ENCODE measurements at places on chromosomes 5 and 9. TPM values are rescaled to one million over a fixed set of nuclear protein-coding genes. Genes with fewer than 3 reads are reported as not detected.

DNA sequence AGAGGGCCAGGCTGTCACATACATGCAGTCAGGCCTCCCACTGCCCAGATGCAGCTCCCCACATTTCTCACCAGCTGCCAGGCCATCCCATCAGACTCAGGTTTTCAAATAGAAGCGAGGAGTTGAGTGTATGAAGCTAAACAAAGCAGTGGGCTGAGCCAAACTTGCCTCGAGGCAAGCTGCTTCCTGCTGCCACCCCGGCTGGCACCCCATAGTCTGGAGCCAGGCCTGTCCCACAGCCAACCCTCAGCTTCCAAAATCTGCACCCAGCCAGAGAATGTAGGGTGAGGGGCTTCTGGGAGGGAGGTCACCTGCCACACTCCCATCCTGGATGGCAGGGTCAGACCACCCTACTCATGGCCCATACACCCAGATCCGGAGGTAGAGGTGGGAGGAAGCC is 22.3 kb upstream of the ALDH1B1 start:
- DNase-seq, result no peak

DNA sequence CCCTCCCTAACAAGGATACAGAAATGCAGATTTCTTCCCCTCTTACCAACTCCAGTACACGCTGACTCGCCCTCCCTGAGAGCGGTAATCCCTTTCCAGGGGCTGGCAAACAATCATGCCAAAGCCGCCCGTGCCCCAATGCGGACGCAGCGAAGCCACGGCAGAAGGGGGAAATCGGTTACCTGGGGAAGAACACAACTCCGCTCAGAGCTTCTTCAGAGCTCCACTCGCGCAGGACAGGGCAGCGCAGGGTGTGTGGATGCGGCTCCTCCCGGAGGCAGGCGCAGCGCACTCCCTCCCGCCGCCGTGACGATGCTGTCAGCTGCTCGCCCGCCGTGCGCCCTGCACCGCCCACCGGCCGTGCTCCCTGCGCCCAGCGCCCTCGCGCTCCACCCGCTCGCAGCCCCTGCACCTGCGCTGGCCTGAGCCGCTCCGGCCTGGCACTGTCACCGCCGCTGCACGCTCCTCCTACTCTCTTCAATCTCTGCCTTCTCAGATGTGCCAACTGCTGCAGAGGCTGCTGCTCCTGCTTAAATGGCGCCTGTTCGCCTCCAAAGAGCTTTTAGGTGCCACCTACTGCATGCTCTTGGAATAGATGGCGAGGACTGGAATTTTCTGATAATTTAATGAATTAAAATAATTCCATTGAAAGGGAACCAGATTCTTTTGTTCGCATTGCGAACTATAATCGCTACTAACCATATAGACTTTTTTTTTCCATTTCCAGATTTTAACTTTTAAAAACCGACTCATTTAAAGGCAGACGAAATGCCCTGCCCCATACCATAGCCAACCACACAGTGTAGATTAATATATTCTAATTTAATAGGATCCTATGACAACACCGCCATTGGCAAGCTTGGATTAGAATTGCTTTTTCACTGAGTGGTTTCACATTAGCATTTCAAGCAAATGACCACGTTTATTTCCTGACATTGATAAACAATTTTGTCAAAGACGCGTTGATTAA is at the start of gene DIRAS2:
TSS of gene DIRAS2 (minus strand) at position 255 of the 970 bp plus-strand sequence. CDS start 28,997 bp downstream, outside the sequence.
- peak; percentile 47 for DNase-seq

Gene IFNA21
- total RNA-seq, result not detected

DNA sequence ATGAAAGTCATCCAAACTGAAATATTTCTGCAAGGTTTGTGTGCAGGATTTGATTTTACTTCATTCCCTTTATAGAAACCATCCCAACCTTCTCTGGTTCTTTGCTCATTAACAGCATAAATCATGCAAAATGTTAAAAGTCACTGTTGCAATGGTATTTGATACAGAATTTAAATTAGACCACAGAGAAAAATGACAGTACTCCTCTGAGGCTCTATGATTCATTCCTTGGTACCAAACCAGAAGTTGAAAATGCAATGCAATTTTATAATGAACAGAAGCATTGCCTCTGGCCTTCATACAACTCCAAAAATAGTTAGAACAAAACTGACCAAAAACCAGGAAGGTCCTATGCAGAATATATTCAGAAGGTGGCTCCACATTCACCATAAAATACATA is 607.1 kb downstream of the TLE1 start:
- peak; percentile 42 for DNase-seq

- peak; percentile 46 for DNase-seq
Measured at GRCh38 chr5:173205916-173206315, 29.1 kb downstream of the NKX2-5 start.

DNA sequence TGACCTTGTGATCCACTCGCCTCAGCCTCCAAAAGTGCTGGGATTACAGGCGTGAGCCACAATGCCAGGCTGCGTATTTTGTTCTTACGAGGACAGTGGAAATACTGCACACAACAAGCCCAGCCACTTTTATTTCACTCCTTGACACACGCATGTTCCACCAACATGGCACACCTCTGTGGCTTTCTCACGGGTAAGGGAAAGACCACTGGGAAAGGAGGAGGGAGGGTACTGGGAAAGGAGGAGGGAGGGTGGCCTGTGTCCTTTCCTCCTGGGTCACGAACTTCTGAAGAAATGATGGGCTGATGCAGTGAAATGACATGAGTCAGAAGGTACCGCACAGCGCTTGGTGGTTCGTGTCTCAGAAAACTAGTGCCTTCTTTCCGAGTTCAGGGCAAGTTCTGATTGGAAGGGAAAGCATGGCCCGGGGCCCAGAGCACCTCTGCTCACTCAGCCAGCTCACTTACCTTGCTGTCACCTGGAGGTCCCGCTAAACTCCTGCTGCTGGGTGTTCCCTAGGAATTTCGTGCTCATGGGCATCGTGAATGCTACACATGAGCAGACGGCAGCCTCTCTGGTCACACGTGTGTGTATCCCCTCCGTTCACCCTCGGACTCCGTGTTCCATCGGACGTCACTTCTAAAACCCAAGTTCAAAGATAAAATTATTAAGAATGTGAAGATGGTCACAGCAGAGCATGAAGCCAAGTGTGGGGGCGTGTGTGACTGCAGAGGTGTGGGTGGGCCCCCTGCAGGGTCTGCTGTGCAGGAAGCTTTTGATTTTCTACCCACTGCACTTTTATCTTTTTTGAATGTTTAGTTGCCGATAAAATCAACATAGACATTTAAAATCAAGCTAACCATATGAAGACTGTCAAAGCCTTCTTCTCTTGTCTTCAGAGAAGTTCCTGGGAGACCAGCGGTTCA is 42.9 kb downstream of the LAMC3 start:
- no peak for DNase-seq

Gene HK3
- total RNA-seq, result not detected

DNA sequence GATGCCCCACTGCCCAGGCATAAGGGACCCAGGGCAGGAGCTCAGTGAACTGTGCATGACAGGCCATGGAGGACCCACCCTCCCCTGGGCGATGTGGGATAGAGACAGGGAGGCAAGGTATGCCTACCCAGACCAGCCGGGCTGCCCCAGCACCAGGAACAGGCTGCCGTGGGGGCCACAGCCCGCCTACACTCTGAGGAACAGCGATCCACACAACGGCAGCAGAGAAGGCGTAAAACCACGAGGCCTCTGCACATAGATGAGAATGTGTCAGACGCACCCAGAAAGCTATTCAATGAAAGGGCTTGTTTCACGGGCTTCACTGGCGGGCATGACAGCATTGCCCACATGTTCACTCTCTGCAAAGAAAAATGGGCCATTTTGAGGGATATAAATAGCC is 49.5 kb downstream of the SEMA4D start:
- no peak for DNase-seq

DNA sequence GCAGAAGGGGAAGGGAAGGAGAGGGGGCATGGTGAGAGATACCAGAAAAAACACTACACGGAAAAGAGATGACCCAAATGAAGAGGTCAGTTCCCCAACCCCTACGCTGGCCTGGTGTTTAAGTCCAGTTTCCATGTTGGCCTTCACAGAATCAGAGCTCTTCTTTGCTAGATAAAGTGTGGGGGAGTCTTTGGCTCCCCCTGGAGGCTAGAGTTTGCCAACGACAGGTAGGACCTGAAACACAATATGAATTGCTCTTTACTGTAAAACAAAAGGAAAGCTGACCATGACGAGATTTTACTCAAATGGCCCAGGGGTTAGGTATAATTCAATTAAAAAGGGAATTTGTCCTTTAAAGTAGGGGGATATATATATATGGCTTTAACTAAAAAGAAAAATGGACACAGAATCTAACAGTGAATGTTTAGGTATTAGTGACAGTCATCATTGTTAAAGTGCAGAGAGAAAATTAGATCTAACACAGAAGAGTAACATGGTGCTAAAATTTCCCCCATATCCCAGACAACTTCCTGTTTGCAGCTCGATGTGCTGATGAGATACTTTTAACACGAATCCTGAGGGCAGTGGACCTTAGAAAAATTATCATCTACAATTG is 92.0 kb downstream of the SV2C start:
- peak; percentile 36 for DNase-seq

GRCh38 chr5:154770111-154770510 is 14.9 kb downstream of the LARP1 start:
- DNase-seq, result no peak

DNA sequence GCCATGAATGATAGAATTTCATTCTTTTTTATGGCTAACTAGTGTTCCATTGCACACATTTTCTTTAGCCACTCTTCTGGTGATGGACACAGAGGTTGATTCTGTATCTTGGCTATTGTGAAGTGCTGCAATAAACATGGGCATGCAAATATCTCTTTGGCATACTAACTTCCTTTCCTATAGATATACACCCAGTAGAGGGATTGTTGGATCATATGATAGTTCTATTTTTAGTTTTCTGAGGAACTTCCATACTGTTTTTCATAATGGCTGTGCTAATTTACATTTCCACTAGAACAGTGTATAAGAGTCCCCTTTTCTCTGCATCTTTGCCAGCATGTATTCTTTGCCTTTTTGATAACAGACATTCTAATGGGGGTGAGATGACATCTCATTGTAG is 50.4 kb upstream of the CDK5RAP2 start:
- no peak for DNase-seq

DNA sequence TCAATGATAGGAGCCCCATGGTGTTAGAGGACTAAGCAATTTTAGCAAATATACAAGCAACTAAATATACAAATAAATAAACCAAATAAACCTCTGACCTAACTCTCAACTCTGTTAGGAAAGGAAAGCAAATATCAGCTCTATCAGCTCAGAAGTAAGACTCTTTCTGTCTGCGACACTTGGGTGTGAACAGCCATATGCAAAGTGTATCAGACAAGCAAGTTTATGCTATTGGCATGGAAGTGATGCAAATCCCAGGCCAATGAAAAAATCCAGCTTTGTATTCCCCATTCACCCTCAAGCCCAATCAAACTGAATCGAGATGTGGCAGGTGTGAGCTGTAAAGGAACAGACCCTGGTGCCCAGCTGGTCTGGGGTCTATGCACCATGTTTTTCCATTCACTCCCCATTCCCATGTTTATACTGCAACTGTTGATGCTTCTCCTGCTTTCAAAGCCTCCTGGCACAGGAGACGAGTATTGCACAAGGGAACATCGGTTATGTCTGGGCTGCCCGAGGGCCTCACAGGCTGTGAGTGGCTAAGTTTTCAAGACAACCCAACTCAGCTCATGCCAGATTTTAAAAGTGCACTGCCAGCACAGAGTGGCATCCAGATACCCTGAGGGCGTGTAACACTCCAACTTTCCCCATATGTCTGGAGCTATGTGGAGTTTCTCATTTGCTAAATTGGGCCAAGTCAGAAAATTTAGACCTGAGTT is 73.1 kb downstream of the FEM1C start:
- no peak for DNase-seq

- no peak for DNase-seq
Measured at GRCh38 chr5:88829054-88829453, 53.9 kb downstream of the MEF2C start.

DNA sequence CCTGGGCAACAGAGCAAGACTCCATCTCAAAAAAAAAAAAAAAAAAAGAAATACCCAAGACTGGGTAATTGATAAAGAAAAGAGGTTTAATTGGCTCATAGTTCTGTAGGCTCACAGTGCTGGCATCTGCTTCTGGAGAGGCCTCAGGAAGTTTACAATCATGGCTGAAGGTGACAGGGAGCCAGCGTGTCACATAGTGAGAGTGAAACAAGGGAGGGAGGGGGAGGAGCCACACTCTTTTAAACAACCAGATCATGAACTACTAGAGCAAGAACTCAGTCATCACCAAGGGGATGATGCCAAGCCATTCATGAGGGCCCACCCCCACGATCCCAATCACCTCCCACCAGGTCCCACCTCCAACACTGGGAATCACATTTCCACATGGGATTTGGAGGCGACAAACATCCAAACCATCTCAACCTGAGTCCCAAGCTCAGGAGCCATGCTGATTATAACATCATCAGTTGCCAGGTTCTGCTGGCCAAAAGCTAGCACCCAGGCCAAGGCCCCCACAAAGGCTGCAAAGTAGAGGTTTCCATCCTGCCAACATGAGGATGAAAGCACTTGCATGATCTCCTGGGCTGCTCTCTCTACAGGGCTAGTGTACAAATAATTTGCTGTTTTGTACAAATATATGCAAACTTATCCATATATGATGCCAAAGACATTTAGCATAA is 15.3 kb downstream of the DENND1A start:
- no peak for DNase-seq

- peak; percentile 7 for DNase-seq
Measured at GRCh38 chr5:154967421-154968024, 26.6 kb downstream of the MRPL22 start.
